Glutamatergic neuron (in vitro differentiated cells): ENCODE measurements at places on chromosomes 4 and X. TPM values are rescaled to one million over a fixed set of nuclear protein-coding genes. Genes with fewer than 3 reads are reported as not detected.

Gene FAT1
- total RNA-seq, result 34.3 TPM

Gene PPAT
- total RNA-seq, result 15.9 TPM

Gene GAGE12E
- total RNA-seq, result not detected

Gene DNAAF6
- not detected for total RNA-seq

GRCh38 chr4:183816882-183817509, 88.1 kb upstream of the STOX2 start:
- no peak for DNase-seq

- no peak for DNase-seq
Measured at GRCh38 chr4:185672618-185673017, 137.3 kb upstream of the PDLIM3 start.

- no peak for DNase-seq
Measured at GRCh38 chr4:53511014-53511413, 80.3 kb downstream of the LNX1 start.

GRCh38 chrX:113059714-113060113, 219.1 kb upstream of the AMOT start:
- no peak for DNase-seq

- DNase-seq, result no peak
Measured at GRCh38 chrX:139967300-139967699, 2.0 kb upstream of the CXorf66 start.

DNA sequence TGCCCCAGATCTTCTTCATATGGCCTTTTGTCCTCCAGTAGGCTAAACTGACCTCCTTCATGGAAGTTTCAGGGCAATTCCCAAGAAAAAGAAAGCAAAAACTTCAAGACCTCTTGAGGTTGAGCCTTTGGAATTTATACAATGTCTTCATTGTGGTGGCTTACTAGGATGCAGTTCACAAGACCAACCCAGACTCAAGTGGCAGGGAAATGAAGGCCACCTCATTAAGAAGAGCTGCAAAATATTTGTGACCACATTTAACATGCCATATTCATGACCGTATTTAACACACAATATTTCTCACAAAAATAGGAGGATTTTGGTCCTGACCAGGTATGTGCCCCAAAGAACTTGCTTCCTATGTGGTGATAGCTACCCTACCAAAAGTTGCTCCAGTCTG, 605.5 kb upstream of the PITX2 start:
- DNase-seq, result no peak

- DNase-seq, result peak; percentile 11
Measured at GRCh38 chr4:30920043-30920442, 199.9 kb downstream of the PCDH7 start.

DNA sequence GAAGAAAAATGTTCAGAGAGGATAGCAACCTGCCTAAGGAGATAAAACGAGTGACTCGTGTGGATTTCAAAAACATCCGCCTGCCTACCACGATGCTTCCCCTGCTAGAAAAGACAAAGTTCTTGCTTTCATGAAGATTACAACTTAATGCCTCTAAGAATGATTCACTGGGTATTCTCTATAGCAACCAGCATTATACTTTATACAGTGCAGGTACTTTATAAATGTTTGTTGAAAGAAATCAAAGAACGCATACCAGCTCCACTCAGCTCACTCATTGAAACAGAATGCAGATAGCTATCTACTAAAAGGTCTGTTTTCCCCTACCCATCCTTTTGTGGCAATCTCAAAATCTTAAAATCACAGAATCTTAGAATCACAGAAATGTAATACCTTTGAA, 33.7 kb downstream of the GASK1B start:
- no peak for DNase-seq

GRCh38 chrX:17692709-17693346, 44.5 kb upstream of the SCML1 start:
- peak; percentile 68 for DNase-seq

- DNase-seq, result no peak
Measured at GRCh38 chr4:52982255-52982945, 120.3 kb downstream of the RASL11B start.

DNA sequence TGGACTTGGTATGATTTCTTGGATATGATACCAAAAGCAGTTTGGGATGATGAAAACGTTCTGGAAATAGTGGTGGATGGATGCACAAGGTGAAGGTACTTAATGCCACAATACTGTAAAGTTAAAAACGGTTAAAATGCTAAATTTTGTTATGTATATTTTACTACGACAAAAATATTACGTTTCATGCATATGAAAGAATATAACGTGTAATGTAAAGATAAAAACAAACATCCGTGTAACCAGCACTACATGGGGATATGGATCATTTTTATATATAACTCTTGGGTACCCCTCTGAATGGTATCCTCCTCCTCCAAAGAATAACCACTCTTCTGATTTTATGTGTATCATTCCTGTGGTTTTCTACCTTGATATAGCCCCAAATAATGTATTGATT, 862 bp upstream of the CENPU start:
- no peak for DNase-seq
